ENCODE measurements at places on chromosomes 5 and 9.

- DNase-seq = no peak
Observed at GRCh38 chr5:9622971-9623421, 7.2 kb downstream of the TAS2R1 start.

- no peak for DNase-seq
Observed at GRCh38 chr9:110257097-110257841, 962 bp upstream of the TXN start.

DNA sequence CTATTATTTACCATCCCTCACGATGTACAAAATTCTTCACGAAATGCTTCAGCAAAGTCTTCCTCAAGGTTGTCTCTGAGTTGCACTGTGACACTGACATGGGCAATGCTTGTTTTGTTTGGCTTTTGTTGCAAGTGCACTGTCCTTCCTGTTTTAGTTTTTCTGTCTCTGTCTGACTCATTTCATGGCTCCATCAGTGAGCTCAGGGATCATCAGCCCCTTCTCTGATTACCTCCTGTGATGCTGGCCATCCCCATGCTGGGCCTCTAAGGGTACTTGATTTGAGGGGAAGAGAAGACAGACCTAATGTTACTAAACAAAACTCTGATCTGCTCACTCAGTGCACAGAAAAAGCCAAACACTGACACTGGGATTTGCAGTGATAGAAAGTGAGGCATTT, 37.6 kb upstream of the STX17 start:
- DNase-seq = no peak

DNA sequence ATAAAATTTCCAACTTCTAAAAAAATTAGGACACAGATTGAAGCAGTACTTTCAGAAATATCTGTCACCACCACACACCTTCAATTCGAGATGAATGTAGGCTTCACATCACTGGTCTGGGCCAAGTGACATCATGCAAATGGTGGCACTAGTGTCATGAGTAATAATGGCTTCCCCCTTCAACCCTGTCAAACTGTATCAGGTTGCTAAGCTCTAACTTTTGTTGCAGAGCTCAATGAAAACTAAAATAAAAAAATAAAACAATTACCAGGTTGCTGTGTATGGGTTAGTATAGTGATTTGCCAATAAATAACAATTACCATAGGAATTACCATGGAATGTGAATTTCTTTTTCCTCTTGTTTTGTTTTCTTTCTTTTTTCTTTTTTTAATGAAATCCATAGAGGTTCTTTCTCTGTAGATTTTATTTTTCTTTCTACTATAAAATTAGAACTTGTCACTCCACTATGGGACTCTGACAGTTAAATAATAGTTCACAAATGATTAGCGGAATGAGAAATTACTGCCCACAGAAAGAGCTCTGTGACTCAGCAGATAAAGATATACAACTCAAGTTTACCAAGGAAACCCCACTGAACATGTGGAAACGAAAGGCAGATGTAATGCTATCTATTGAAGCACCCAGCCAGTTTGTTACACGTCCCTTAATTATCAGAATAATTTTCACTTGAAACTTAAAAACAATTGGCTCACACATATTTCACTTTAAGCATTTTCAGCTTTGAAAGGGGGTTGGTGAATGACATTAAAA, 783.8 kb upstream of the WWC1 start:
- no peak for DNase-seq

DNA sequence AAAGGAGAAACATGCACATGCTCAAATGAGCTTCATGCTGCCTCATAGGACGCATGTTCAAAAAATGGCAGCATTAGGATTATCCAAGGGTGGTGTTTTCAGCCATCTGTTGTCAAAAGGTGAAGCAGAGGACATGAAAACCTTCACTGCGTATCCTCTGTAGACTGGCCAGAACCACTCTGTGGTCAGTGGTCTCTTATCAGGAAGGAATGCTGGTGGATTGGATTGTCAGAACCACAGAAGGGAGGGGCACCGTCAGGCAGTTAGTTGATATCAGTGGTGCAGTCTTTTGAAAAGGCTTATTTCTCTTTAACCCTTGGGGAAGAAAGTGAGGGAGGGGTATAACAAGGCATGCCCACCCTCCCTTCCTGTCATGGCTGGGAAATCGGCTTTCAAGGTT, 100.1 kb downstream of the FBXL7 start:
- no peak for DNase-seq

DNA sequence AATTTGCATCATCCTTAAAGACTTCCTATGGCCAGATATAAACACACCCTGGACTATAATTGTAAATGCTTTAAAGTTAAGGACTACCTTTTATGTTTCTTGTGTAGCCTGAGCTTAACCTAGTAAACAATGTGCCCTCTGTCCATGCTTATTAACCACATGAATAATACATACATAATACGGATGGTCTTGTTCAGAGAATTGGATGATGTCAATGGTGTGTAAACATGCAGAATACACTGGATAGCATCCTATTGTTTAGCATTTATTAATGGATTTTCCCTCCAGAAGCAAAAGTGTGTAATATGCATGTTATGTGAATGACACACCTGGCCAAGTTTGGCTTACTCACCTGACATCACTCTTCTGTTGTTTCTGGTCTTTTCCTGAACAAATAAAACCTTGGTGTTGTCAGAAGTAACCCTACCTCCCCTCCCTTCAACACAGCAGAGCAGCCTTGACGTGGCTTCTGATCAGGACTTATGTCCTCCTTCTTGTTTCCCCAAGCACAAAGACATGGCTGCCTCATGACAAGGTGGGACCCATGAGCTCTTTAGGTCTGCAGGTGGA, 517.9 kb downstream of the MTRR start:
- DNase-seq = no peak

GRCh38 chr9:136808075-136808805, 492 bp downstream of the RABL6 start:
- DNase-seq = peak; percentile 46

- DNase-seq = no peak
Observed at GRCh38 chr5:126122942-126123341, 300.3 kb upstream of the GRAMD2B start.

GRCh38 chr5:76372323-76373054, 30.6 kb upstream of the IQGAP2 start:
- no peak for DNase-seq

DNA sequence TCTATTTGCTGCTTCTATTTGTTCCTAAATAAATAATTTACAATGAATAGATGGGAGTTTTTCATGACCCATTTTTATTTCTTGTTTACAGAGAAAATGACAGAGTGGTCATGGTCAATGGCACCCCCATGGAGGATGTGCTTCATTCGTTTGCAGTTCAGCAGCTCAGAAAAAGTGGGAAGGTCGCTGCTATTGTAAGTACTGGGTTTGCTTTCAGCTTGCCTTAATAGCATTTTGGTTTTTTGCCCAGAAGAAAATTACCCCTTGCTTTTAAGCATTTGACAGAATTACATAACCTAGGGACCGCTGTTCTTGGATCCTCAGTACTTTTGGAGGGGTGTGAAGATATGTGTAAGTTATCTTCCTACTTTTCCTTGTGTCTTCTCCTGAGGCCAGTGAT, 44.1 kb downstream of the TJP2 start:
- no peak for DNase-seq

GRCh38 chr5:84783003-84783402, 398.3 kb upstream of the EDIL3 start:
- no peak for DNase-seq

DNA sequence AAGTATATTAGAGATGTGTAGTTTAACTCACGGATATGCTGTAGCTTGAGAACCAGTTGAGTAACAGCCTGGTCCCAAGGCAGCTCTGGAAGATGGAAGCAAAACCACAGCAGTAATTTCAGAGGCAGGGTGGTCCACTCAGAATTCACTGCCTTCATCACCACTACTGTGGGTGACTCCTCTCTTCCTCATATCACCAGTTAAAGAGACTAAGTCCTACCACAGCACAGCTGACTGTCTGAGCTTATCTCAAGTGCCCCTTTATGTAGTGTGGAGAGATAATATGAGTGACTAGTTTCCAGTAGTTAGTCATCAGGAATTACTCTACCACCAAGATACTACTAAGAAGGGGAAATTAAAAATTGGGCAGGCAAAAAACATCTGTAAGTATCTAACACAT, 1571.2 kb upstream of the C9orf72 start:
- no peak for DNase-seq

GRCh38 chr9:1002678-1003077, 26.2 kb downstream of the DMRT3 start:
- no peak for DNase-seq

DNA sequence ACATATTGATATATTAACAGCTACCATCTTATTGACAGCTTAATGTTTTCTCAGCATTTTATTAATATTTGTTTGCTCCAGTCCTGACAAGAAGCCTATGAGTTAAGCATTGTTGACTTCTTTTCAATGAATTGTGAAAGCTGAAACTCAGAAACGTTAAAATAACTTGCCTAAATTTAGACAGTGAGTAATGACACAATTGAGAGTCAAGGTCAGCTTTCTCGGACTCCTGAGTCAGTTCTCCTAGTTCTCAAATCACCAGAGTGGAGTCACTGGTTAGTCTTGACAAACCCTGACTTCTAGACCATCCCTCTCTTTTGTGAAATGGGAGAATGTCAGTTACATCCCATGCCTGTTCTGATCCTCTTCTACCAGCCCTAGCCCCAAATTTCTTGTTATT, 222.7 kb upstream of the ACO1 start:
- no peak for DNase-seq

DNA sequence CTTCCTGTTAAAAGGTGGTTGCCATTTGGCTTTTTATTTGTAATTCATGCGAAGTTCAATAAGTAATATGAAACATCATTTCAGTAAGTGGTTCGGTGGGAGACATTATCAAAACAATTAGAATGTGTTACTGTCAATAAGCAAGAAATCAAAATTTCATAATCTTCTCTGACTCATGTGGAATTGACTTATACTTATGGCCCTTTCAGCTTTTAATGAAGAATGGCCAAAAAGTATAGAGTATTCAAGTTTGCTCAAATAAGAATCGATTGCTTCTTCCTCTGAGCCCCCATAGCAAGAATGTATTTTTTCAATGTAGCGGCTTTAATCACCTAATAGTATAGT, 174.5 kb downstream of the AOPEP start:
- DNase-seq = no peak

DNA sequence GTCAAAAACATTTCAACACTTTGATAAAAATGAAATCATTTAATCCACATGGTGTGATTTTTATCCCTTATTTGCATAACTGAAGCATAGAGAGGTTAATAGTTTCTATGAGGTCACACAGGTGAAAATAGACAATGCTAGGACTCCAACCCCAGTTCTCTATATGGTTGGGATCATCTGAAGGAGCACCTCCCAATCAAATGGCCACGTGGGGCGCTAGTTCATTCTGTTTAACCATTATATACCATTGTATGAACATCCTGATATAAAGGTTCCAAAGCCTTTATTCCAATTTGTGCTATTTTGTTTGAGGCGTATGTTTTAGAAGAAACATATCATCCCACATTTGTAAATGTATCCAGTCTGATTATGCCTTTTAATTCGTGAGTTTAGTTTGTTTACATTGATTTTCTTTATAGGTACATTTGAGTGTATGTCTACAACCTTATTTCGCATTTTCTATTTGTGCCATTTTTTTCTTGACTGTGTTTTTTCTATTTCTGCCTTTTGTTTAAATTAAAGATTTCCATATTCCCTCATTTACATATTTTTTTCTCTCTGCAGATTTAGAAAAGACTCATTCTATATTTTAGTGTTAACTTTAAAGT, 1092.0 kb downstream of the MAT2B start:
- no peak for DNase-seq

GRCh38 chr5:109656829-109657228, 32.9 kb upstream of the MAN2A1 start:
- DNase-seq = no peak

DNA sequence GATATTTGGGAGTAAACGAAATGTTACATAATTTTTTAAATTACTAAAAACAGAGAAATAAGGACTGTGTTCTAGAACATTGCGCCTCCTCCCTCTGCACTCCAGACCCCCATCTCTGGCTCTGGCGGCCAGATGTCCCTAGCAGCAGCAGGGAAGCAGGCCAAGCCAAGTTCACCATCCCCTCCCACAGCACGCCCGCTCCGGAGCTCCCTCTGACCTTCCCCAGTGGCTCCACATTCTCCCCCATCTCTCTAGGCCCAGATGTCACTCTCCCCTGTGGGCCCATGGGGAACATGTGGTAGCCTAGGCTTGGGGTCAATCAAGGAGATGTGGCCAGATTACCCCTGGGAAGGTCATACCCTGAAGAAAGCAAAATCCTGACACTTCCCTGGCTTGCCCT, 6.3 kb upstream of the WNK2 start:
- no peak for DNase-seq

GRCh38 chr5:64147849-64148441, 17.7 kb upstream of the RNF180 start:
- DNase-seq = no peak

GRCh38 chr9:98807814-98808195, 335 bp downstream of the GALNT12 start:
- DNase-seq = no peak

GRCh38 chr5:67160985-67161384, 35.6 kb downstream of the CD180 start:
- peak; percentile 27 for DNase-seq

GRCh38 chr9:87606841-87607521, 109.3 kb downstream of the DAPK1 start:
- no peak for DNase-seq

DNA sequence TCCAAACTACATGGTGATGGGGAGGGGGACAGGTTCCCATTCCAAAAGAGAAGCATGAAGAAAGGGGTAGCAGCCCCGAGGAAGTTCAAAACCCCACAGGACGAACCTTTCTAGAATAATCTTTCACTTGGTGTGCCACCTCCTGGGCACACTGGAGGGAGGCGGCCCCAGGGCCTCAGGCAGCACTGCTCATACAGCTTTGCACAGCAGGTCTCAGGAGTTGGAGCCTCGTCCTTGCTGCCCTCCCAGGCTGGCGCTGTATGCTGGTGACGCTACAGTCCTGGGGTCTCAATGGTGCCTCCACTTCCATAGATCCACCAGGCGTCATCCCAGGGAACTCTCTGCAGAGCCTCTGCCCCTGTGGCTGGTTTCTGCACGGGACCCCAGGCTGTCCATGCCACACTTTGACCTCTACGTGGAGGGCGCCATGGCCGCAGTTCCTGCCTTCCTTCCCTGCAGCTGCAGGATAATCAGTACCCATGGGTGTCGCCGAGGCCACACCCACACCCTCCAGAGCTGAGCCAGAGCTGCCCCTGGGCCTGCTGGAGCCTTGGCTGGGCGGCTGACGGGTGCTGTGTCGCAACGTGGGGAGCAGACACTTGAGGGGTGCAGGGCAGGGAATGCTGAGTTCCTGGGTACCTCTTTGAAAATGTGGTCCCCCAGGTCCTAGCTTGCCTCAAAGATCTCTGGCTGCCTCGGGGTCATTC, 95.3 kb downstream of the COL5A1 start:
- DNase-seq = no peak

- DNase-seq = no peak
Observed at GRCh38 chr5:53785924-53786323, 225.5 kb downstream of the NDUFS4 start.

GRCh38 chr5:75202935-75203334, 33.7 kb downstream of the ANKRD31 start:
- no peak for DNase-seq

DNA sequence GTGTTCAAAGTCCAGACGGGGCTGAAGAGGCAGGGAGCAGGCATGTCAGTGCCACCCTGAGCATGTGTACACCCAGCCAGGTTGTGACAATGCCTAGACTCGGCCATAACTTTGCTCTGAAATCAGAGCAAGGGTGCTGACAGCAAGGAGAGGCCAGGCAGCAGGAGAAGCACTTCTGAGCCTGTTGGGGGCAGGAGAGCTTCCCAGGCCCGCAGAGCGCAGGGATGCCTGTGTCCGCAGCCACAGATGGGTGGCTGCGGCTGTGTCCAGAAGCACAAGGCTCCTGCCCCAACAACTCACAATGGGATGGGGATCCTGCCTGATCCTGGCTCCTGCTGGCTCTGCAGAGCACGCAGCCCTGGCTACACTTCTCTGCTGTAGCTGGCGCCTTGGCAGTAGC, 373.9 kb downstream of the CHSY3 start:
- DNase-seq = no peak

Measured in stimulated activated naive CD4-positive, alpha-beta T cell treated with Interleukin-2 at 50 U/mL for 16 hours (primary cell).